ENCODE measurements at places on chromosomes 5 and 9. TPM values are rescaled to one million over a fixed set of nuclear protein-coding genes. Genes with fewer than 3 reads are reported as not detected.

GRCh38 chr5:172896465-172896864 is 62.4 kb downstream of the ERGIC1 start:
- DNase-seq, result no peak

GRCh38 chr5:123874600-123875201 is 362.7 kb downstream of the CSNK1G3 start:
- DNase-seq, result peak; percentile 12

GRCh38 chr5:109944461-109944860 is 254.7 kb downstream of the MAN2A1 start:
- DNase-seq, result no peak

DNA sequence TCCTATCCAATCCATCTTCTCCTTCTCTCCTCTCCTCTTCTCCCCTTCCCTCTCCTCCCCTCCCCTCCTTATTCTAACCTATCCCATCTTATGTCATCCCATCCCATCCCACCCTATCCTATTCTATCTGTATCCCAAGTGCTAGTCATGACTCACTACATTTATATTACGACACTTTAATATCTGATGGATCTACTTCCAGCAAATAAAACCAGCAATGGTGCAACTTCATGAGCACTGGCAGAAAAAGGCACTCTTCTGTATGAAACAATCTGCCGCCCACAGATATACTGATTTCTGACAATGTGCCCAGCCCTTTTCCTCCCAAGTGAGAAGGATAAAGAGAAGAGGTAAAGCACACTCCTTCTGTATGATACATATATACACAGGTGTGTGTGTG is 86.6 kb upstream of the ANKH start:
- DNase-seq, result peak; percentile 14

GRCh38 chr5:54905246-54905795 is 80.1 kb downstream of the ESM1 start:
- peak; percentile 47 for DNase-seq

- DNase-seq, result no peak
Observed at GRCh38 chr5:168860503-168860902, 281.3 kb upstream of the PANK3 start.

GRCh38 chr9:127076860-127077643 is 45.4 kb downstream of the ANGPTL2 start:
- peak; percentile 24 for DNase-seq

PRLR gene
- 0.24 TPM for polyA plus RNA-seq

CFAP77 gene
- polyA plus RNA-seq, result 0.13 TPM

IL3 gene
- not detected for polyA plus RNA-seq

LCN15 gene
- polyA plus RNA-seq, result not detected
